Right ventricle myocardium inferior (tissue), 1 donor: ENCODE measurements at places on chromosomes 4 and X. TPM values are rescaled to one million over a fixed set of nuclear protein-coding genes. Genes with fewer than 3 reads are reported as not detected.

DNA sequence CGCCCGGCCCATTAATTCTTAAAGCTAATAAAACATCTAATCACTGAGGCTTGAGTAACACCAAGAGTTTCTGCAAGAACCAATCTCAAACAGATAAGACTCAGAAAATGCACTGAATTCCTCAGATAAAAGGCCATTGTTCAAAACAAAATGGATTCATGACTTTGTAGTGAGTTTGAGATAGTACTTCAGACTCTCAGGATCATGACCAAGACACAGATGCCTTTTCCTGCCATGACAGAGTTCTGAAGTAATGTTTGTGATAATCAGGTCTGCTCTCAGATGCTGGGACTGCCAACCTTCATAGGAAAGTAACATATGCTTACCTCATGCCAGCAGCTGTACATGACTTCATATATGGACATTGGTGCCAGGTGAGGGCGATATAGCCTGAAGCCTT lies 54.6 kb downstream of the NIPAL1 start:
- no peak for DNase-seq

- DNase-seq: no peak
Observed at GRCh38 chr4:109410776-109411175, 22.8 kb upstream of the SEC24B start.

DNA sequence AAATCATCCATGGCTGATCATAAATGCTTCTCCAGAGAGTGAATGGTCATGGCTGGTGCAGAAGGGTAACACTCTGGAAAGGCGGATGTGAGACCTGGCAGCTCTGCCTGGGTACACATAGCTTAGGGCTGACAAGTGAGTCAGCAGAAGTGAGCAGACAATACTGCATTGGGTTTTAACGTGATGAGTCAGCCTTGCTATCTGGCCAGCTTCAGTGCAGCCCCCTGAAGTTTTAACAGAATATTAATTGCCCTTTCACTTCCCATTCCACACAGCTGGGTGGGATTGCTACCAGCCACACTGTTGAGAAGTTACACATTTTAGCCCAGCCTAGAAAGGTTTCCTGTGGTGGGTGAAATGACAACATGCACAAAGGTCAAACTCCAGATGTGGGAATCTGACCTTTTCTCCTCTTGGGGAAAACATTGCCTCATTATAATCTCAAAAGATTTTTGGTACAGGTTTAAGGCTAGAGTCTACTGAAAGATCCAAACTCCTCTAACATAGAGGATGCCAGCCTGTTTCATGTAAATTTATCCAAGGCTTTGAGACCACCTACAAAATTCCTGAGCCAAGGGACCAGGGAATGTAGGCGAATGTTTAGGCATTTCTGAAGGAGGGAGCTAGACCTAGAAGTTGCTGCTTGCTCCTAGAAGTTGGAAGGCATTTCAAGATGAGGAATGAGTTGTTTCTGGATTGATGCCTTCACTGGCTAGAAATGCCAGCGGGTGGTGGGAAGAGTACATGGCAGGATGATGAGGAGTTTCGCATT lies 230.3 kb upstream of the PGRMC2 start:
- DNase-seq: peak; percentile 71

- DNase-seq: no peak
Observed at GRCh38 chr4:168480931-168481611, 779 bp upstream of the DDX60L start.

DNA sequence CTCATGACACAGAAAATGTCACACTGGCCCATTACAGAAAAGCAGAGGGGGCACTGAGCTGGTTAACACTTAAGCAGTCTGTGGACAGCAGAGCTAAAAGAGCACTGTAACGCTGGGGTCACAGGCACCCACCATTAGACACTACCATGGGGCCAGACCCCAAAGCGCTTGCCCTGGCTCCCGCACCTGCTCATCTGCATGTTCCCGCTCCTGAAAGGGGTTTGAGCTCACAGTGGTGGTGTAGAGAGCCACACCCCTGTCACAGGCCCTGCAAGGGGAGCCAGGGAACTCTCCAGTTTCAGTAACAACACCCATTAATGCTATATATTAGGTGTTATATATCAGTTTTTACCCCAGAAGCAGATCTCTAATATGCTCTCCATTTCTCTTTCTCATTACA lies 187.0 kb downstream of the ANKRD50 start:
- DNase-seq: no peak

DNA sequence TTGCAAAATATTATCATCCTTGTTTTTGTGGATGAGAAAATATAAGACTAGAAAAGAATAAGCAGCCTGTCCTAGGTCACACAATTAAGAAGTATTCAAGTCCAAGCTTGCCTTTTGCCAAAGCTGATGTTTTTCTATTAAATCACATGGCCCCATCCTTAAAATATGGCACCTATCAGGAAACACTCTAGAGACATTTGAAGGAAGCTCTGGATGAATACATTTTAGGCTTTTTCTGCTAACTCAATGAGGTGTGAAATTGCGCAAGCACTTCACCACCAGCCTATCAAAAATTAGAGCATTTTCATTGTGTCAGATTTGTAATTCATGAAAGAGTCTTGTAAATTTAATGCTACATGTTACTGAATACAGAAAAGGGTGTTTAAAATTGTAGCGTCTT lies 251.1 kb upstream of the MAD2L1 start:
- DNase-seq: no peak

- no peak for DNase-seq
Observed at GRCh38 chr4:146170149-146170548, 5.4 kb upstream of the LSM6 start.

DNA sequence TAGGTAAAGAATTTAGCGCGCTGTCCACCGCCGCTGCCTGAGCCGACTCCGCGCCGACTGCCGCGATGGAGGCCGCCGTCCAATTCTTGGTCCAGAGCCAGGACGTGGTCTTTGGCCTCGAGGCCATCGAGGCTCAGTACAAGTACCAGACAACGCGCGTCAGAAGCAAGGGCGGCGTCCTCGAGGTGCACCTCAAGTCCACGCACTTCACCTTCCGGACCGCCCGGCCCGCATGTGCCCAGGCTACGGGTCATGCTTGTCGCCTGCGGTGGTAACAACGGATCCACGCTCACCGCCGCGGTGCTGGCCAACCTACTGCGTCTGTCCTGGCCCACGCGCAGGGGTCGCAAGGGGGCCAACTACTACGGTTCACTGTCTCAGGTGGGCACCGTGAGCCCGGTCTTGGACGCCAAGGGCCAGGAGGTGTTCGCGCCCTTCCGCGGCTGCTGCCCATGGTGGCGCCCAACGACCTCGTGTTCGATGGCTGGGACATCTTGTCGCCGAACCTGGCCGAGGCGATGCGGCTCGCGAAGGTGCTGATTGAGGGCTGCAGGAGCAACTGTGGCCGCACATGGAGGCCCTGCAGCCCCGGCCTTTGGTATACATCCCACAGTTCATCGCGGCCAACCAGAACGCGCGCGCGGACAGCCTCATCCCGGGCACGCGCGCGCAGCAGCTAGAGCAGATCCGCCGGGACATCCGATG lies 128.0 kb downstream of the ANAPC4 start:
- no peak for DNase-seq

DNA sequence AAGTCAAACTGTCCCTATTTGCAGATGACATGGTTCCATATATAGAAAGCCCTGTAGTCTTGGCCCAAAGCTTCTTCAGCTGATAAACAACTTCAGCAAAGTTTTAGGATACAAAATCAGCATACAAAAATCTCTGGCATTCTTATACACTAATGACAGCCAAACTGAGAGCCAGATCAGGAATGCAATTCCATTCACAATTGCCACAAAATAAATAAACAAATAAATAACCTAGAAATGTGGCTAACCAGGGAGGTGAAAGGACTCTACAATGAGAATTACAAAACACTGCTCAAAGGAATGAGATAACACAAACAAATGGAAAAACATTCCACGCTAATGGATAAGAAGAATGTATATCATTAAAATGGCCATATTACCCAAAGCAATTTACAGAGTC lies 52.9 kb upstream of the CXCL8 start:
- DNase-seq: no peak

- DNase-seq: peak; percentile 34
Observed at GRCh38 chr4:7310451-7310850, 118.1 kb downstream of the SORCS2 start.

GRCh38 chr4:92646826-92647225 lies 343.1 kb downstream of the GRID2 start:
- no peak for DNase-seq

GRCh38 chr4:110778521-110778920 lies 155.6 kb upstream of the PITX2 start:
- no peak for DNase-seq

DNA sequence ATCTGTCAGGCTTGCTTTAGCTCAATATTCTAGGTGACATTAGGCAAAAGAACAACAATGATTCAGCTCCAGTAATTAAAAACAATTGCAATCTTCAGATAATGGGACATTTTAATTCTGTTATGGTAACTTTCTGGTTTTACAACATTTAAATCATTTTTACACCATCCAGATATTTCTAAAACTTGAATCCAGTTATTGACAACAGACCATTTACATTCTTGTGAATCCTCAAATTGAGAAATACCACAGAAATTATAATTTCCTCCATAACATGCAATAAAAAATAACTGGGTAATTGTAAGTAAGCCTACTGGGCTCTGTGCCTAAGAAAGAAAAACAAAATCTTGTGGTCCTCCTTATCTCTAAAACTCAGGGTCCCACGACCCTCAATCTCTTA lies 195.0 kb upstream of the S100G start:
- no peak for DNase-seq

GRCh38 chrX:27815209-27815608 lies 7.4 kb downstream of the MAGEB10 start:
- no peak for DNase-seq

GRCh38 chrX:73647632-73648322 lies 84.8 kb downstream of the CHIC1 start:
- no peak for DNase-seq

GRCh38 chr4:47577779-47578553 lies 92.9 kb downstream of the ATP10D start:
- no peak for DNase-seq

DNA sequence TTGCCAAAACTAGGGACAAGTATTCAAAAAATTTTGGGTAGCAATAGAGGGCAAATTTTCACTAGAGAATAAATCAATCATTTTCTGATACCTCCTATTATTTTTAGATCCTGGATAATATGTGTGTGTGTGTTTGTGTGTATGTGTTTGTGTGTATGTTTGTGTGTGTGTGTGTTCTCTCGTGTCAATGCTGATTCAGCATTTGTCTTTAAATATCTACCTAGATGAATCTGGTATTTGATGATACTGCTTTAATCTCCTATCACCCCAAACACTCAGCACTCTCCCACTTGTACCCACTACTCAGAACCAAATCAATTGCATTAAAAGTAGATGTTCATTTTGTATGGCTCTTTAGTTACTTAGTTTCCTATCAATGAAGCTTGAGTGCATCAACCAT lies 101.3 kb upstream of the NPFFR2 start:
- DNase-seq: no peak

The GCNA gene
- total RNA-seq: 1.7 TPM

The MAGEB6B gene
- total RNA-seq: not detected

The AMOT gene
- 9.9 TPM for total RNA-seq

The EIF1AX gene
- 60.2 TPM for total RNA-seq

The MID1IP1 gene
- total RNA-seq: 54.2 TPM

The SULT1B1 gene
- 0.65 TPM for total RNA-seq

The NLGN3 gene
- total RNA-seq: 0.49 TPM

The SMARCA1 gene
- 30.2 TPM for total RNA-seq

The ADH1B gene
- total RNA-seq: 155 TPM

The ARMCX4 gene
- 5.3 TPM for total RNA-seq

The CSAG2 gene
- not detected for total RNA-seq
